ENCODE measurements at places on chromosomes 7 and 10.

DNA sequence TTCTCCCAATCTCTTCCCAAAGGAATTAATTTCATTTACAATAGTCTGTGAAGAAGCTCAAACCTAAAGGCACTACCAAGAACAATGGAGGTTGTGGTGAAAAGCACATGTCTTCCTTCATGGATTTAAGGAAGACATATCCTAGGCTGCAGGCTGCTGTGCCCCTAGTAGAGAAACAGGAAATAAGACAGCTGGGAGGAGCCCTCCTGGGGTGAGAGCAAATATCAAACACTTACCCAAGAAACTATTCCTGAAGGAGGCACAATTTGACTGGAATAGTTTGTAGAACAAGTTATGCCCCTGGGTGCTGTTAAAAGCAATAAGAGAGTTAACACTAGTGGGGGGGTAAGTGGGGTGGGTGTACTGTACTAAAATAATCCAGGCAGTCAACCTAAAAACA is 30.1 kb downstream of the PDZD8 start:
- no peak for DNase-seq

DNA sequence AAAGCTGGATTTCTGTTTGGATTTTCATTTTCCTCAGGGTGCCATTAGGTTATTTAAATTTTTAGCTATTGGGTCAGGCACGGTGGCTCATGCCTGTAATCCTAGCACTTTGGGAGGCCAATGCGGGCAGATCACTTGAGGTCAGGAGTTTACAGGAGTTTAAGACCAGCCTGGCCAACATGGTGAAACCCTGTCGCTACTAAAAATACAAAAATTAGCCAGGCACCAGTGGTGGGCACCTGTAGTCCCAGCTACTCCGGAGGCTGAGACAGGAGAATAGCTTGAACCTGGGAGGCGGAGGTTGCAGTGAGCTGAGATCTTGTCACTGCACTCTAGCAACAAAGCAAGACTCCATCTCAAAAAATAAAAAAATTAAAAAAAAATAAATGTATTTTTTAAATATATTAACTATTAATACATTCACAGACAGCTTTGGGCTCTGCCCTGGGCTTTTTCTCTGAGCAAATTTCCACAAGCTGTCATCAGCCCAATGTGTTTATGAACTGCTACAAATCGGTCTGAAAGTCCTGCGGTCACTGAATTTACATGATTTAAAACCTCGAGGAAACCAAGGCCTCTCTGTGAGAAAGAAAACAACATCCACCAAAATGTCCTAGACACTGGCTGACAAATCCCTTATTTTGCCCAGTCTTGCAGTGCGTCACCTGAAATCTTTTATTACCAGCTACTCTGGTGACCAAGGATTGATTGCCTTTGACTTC is 19.2 kb upstream of the PLEKHS1 start:
- DNase-seq, result no peak

- no peak for DNase-seq
Measured at GRCh38 chr7:133770863-133771492, 356.2 kb upstream of the LRGUK start.

- DNase-seq, result no peak
Measured at GRCh38 chr10:82813856-82814255, 938.9 kb downstream of the NRG3 start.

GRCh38 chr7:98240961-98241673 is 10.9 kb downstream of the TECPR1 start:
- DNase-seq, result no peak

- no peak for DNase-seq
Measured at GRCh38 chr10:24834869-24835268, 111.2 kb upstream of the ARHGAP21 start.

- DNase-seq, result no peak
Measured at GRCh38 chr7:106418094-106418493, 133.3 kb upstream of the NAMPT start.

DNA sequence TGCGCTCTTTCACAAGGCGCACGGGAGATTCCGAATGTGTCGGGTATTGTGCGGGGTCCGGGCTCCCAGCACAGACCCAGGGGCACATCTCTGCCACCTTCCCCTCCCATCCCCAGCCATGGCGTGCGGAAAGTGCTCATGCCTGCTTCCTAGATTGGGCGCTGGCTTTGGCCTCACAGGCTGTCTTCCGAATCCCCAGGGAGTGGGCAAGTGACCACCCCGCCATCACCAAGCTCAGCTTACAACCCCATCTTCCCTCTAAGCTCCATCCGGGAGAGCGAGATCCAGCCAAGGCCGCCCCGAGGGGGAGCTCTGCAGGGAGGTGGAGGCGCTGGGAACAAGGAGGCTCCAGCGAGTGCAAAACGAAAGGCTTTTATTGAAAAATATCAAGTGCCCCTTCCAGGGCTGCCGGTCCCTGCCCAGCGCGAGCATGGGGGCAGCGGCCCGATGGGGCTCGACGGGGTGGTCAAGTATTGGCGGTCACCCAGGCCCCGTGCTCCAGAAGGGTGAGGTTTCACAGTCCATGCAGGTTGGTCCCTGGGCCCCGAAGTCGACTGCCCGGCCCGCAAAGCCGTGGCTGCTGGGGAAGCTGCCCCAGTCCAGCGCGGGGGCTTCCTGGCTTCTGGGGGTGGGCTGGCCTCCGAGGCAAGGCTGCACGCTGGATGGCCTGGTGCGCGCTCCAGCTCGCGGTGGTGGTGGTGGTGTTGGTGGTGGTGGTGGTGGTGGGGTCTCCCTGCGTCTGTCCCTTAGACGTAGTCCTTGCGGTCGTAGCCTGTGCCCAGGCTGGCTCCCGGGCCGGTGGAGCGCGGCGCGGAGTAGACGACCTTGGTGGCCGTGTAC is 1.2 kb downstream of the CLDN3 start:
- DNase-seq, result no peak

DNA sequence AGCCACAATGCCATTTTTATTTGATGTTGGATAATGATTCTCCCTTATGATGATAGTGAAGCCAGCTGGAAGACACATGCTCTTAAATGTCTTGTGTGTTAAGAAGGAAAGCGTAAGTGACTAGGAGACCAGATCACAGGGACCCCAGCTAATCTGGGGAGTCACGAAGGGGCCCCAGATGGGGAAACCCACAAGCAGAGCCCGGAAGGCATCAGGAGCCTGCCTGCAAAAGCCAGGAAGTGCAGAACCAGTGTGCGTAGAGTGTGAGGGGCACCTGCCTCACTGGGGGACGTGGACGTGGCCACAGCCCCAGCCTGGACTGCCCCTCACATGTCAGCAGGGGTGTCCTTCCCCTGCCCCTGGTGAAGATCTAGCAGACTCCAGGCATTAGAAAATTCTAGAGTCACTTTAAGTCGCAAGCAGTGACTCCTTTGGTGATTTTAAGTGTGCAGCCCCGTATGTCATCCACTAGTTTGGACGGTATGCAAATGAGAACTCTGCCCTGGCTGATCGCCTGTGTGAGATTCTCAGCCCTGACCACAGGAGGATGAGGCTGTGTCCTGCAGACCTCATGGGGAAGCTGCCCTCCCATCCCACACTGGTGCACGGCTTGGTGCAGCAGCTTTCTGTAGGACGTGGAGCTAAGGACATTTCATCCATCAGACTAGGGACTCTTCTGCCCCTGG is 243.0 kb downstream of the WDR37 start:
- no peak for DNase-seq

GRCh38 chr7:131934452-131934851 is 378.0 kb upstream of the PODXL start:
- DNase-seq, result no peak

DNA sequence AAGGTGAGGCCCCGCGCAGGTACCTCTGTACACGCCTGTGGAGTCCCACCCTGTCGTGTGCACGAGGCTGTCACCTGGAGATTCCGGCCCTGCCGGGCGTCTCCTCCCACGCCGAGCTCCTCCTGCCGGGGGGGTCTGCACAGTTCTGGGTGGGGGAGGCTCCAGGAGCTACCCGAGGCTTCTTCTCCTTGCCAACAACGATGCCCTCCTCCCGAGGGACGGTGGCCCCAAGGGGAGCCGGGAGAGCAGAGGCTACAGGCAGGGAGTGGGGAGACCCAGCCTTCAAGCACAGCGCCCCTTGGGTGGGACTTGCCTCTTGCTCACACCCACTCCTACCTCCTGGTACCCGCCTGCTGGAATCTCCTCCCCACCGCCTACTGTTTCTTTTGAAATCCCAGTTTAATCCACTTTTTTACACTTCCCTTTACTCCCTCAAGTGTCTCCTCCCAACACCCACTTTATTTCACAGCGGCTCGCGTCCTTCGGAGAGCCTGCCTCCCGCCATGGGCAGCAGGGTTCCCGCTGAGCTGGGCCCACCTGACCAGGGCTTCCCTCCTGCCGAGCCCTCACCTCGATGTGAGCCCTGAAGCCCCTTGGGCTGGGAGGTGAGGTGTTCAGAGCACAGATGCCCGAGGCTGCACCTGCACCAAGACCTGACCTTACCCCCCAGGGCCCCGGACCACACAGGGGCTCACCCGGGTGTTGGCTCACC is 338.1 kb downstream of the DNAJB6 start:
- peak; percentile 21 for DNase-seq

DNA sequence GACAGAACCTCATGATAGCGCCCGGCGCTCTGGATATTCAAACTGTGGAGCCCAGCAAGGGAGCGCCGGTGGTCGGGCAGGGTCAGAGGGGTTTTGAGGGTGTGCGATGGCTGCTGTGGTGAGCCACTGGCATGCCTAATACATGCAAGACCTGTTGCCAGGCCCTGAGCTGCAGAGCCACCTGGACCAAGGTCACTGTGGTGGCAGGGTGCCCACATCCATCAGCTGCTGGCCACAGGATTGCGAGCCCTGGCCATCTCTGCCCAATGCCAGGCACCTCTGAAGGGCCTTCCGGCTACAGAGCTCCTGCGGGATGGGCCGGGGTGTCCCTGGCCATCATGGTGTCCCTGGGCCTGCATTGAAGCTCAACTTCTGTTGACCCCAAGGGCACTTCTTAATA is 123.0 kb upstream of the TNRC18 start:
- DNase-seq, result no peak

DNA sequence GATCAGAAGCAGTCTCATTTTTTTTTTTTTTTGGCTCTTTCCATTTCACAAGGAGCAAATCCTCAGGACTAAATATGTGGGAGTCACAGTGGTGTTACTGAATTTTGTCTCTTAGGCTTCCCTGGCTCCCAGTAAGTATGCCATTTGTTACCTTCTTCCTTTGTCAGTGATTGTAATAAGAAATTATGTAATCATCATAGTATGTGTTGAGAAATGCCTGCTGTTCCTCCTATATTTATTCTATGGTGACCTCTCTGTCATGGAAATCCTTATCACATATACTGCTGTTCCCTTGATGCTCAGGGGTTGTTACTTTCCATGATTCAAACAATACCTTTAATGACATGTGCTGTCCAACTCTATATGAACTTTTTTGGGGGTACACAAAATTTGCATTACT is 4.8 kb upstream of the OR9A4 start:
- DNase-seq, result no peak

DNA sequence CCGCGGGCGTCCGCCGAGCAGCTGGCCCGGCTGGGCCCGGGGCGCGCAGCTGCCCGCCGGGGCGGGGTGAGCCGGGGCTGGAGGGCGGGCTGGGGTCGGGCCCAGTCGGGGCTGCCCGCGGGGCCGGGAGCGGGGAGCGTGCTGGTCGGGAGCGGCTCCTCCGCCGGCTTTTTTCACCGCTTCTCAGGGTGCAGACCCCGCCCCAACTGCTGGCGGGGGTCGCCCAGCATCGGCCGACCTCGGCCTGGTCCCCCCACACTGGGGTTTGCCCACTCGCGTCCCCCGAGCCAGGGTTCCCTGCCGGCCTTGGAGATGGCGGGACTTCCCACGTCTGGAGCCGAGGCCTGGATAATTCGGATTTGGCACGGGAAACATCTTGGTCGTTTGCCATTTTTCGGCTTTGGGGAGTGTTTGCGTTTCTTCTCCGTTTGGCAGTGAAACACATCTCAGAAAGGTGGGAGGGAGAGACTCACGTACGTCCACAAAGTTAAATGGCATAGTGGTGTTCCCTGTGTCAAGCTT is 432 bp downstream of the TMEM248 start:
- peak; percentile 78 for DNase-seq

GRCh38 chr7:7228472-7228871 is 46.1 kb downstream of the C1GALT1 start:
- DNase-seq, result no peak

GRCh38 chr10:31620226-31621151 is 301.5 kb downstream of the ZEB1 start:
- DNase-seq, result peak; percentile 82

DNA sequence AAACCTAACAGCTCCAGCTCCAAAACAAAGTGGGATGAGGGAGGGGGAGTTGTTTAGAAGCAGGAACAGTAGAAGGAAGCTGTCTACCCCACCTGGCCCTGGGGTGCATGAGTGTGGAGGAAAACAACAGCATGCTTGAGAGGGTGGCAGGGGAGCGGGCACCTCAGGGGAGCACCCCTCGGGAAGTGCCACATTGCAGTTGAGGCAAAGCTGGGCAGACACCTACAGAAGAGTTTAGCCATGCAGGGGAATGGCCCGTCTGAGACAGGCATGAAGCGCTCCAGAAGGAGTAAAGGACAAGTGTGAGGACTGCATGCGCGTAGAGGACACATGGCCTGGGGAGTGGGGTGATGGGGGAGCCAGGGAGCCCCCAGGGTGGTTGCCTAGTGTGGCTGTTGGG is 18.1 kb downstream of the CHAT start:
- no peak for DNase-seq

- DNase-seq, result peak; percentile 79
Measured at GRCh38 chr10:50610368-50610767, 13.4 kb downstream of the SGMS1 start.

- DNase-seq, result no peak
Measured at GRCh38 chr7:131517218-131517923, 39.1 kb downstream of the PODXL start.

- DNase-seq, result no peak
Measured at GRCh38 chr10:73873142-73873837, 1.1 kb downstream of the CAMK2G start.

GRCh38 chr10:78277314-78278057 is 243.8 kb downstream of the RPS24 start:
- no peak for DNase-seq

GRCh38 chr10:4119107-4119506 is 334.1 kb upstream of the KLF6 start:
- no peak for DNase-seq

DNA sequence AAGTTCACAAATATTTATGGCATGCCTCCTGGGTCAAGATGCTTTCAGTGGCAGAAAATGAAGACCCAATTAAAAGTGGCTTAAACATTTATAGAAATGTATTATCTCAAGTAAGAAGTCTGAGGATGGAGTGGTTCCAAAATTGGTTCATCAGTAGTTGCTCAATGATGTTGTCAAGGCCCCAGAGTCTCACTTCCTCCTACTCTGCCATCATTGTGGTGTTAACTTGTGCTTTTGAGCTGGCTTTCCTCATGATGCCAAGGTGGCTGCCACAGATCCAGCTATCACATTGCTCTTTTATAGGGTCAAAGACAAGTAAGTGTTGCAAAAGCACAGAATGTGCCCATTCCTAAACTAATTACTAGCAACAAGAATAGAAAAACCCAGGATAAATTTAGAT is 404.6 kb upstream of the NRP1 start:
- no peak for DNase-seq
